ENCODE measurements at places on chromosomes 7 and 10.

GRCh38 chr7:110564246-110564645, 526.7 kb upstream of the LRRN3 start:
- no peak for DNase-seq

- no peak for DNase-seq
Observed at GRCh38 chr10:62527019-62527827, 153.1 kb downstream of the ZNF365 start.

- no peak for DNase-seq
Observed at GRCh38 chr7:80902716-80903308, 16.0 kb downstream of the SEMA3C start.

GRCh38 chr7:26185844-26186180, 14.7 kb downstream of the HNRNPA2B1 start:
- no peak for DNase-seq

DNA sequence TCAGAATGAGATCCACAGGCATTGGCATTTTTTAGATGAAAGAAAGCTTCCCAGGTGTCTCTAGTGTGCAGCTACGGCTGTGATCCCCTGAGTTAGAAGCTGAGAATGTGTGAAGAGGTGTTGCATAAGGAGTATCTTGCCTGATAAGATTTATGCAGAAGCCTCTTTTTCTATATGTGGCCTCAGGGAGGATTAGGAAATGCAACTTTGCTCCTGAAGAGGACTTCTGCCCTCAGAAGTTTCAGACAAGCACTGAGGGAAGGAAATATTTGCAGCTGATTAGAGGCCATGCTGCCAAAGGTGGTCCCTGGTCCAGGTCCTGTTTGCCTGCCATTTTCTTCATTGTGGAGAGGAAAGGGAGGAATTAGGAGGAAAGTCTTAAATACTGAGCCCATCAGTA, 551.8 kb downstream of the PHTF2 start:
- DNase-seq, result no peak

DNA sequence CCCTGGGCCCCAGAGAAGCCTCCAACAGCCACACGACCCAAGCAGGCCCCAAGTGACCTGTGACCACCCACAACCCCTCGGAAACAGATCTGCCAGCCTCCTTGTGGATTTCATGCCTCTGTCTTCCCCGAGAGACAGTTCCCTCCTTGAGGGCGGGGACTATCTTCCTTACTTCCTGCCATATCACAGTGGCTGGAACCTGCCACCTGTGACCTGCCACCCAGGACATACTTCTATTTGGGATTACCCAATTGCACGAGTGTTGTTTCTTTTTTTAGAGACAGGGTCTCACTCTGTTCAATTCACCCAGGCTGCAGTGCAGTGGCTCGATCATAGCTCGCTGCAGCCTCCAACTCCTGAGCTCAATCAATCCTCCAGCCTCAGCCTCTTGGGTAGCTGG, 25.9 kb downstream of the TNRC18 start:
- no peak for DNase-seq

DNA sequence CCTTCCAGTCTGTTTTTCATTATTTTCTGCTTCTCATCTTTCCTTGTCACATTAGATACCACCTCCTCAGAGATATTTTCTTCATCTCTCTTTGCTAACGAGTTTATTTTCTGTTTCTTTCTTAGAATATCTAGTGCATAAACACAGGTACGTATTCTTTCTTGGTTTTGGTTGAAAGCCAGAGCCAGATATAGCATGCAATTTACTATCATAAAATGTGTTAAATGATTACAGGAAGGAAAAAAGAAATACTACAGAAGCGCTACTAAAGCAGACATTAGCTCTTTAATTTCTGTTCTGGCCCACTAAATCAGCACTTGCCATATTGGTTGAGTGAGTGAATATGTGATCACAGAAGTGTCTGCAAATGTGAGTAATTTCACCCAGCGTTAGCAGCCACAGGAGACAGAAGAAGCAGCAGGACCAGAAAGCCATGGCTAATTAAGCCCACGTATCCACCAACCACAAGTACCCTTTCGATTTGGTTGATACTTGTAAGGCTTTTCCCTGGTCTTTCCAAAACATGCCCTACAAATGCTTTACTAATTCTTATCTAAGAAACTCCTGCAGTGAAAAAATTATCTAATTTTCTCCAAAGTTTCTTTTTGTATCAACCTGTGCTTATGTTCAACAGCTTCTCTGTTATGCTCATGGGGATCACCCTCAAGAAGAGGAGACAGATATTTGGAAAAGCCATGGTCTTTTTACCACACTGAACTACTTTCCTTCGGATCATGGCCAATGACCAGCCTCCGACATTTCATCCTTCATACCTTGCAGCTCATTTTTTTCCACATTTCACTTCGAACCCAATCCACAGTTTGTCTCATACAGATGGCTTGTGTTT, 23.1 kb upstream of the MACC1 start:
- no peak for DNase-seq

DNA sequence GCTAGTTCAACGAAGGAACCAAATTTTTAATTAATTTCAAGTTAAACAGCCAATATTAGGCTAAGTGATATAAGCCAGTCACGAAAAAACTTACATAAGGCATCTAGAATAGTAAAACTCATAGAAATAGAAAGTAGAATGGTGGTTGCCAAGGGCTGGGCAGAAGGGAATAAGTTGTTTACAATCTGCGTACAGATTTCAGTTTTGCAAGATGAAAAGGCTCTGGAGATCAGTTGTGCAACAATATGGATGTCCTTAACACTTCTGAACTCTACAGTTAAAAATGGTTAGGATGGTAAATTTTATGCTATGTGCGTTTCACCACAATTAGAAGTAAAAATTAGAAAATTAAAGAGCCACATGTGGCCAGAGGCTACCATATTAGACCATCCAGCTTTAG, 13.3 kb downstream of the SCRN1 start:
- DNase-seq, result no peak

DNA sequence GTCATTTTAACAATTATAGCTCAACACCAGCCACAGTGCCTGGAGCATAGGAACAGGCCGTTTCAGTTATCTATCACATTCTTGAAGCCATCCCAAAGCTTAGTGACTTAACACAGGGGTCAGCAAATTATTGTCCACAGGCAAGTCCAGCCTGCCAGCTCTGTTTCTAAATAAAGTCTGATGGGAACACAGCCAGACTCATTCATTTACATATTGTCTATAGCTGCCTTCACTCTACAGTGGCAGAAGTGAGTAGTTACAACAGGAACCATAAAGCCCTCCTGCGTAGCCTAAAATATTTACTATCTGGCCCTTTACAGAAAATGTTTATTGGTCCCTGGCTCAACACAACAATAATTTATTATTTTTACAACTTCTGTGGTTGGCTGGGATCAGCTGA, 407.5 kb upstream of the AUTS2 start:
- no peak for DNase-seq
